Muscle of arm (tissue), 14 donors: ENCODE measurements at places on chromosomes 5 and 9.

GRCh38 chr5:141969783-141970771, 1.2 kb downstream of the RNF14 start:
- DNase-seq: no peak

DNA sequence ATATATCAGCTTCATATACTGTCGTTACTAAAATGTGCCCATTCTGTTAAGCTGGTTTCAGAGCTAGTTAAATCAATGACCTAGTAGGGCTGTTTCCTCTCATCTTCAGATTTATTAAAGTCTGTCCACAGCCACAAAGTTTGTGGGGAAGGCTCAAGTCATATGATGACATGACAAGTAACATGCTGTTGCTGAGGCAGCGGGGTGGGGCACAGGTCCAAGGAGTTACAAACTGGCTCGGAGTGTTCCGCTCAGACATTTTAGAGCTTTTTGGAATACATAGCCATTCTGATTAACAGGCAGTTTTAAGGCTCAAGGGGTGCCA, 2.7 kb upstream of the ANP32B start:
- DNase-seq: peak; percentile 20

GRCh38 chr5:166441-167372, 24.6 kb upstream of the LRRC14B start:
- no peak for DNase-seq

- DNase-seq: no peak
Observed at GRCh38 chr9:124274226-124274625, 16.5 kb downstream of the NEK6 start.

GRCh38 chr5:95069948-95070347, 214.9 kb downstream of the MCTP1 start:
- no peak for DNase-seq

- DNase-seq: no peak
Observed at GRCh38 chr9:108607607-108608006, 248.2 kb downstream of the ACTL7B start.

DNA sequence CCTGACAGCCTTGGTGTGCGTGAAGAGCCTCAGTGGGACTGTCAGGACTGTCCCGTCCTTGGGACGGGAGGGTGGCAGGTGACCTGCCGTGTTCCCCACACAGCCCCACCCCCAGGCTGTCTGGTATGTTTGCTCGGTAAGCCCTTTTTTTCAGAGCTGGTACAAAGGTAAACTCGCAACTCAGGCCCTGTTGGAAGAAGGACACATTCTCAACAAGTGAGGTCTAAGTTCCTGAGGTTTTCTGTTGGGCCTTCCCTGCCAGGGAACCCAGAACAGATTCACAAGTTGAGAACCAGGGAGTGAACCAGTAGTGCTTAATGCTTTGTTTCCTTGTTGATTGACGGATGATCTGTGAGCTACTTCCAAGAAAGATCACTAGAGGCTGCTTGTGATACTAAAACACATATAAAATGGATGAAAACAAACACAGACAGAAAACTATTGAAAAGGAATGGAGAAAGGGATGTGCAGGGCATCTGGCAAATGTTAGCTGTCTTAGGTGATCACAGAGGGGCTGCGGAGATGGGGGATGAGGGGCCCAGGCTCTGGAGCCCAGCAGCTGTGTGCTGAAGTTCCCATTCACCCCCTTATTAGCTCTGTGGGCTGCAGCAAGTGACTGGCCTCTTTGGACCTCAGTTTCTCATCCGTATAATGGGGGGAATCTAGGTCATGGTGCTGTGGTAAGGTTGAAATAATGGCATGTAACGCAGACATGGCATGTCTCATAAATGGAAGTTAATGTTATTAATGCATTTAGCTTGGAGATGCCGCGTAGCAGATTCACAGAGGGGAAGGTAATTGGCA, 2.7 kb downstream of the NDST1 start:
- DNase-seq: no peak

- DNase-seq: no peak
Observed at GRCh38 chr9:123375469-123376132, 19.6 kb downstream of the CRB2 start.
